Activated naive CD4-positive, alpha-beta T cell (primary cell): ENCODE measurements at places on chromosomes 5 and 9.

- DNase-seq, result no peak
Measured at GRCh38 chr5:142420561-142421227, 95.9 kb upstream of the SPRY4 start.

DNA sequence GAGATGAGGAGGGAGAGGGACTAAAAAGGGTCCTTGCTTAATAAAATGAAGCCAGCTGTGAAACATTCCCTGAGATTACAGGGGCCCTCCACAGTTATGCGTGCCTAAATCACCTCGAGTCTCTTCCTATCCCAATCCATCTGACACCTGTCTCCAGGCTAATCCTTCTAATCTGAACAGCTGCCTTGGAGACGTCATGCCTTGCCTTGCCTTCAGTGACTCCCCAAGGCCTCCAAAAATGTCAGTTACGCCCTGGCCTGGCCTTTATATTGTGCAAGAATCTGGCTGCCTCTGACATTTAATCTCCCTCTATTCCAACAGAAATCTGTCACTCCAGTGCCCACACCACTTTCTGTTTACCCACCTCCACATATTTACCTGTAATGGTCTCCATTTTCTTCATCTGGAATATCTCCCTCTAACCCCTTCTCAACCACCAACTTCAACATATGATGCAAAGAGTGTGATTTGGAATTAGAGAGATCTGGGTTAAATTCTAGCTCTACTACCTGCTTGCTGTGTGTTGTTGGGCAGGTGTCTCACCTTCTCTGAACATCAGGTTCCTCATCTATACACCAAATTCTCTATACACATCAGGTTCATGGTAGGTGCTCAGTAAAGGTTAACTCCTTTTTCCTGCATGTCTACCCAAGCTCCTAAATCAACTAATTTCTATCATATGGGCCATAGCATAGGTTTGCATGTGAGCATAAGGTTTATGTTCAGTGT, 57.9 kb downstream of the PTCD2 start:
- DNase-seq, result no peak

- DNase-seq, result no peak
Measured at GRCh38 chr5:98780390-98780789, 6.9 kb downstream of the RGMB start.

GRCh38 chr5:155562158-155562557, 548.6 kb downstream of the KIF4B start:
- DNase-seq, result no peak

DNA sequence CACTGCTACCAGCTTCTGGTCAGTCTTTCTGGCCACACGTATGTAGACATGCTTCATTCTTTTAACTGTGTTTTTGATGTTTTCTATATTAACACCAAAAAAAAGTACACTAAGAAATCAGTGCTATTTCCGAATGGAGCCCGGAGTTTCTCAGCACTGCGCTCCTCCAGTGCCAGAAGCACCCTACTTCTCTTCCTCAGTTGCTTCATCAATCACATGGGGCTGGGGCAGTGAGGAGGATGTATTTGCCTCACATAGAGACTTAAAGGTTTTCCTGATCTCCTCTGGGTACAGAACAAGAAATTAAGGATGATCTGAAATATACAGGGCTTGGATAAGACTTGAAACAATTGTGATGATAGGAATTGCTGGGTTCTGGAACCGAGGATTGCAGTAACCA, 148.0 kb downstream of the ERCC6L2 start:
- no peak for DNase-seq

GRCh38 chr5:136717917-136718316, 352.6 kb upstream of the TRPC7 start:
- DNase-seq, result no peak

DNA sequence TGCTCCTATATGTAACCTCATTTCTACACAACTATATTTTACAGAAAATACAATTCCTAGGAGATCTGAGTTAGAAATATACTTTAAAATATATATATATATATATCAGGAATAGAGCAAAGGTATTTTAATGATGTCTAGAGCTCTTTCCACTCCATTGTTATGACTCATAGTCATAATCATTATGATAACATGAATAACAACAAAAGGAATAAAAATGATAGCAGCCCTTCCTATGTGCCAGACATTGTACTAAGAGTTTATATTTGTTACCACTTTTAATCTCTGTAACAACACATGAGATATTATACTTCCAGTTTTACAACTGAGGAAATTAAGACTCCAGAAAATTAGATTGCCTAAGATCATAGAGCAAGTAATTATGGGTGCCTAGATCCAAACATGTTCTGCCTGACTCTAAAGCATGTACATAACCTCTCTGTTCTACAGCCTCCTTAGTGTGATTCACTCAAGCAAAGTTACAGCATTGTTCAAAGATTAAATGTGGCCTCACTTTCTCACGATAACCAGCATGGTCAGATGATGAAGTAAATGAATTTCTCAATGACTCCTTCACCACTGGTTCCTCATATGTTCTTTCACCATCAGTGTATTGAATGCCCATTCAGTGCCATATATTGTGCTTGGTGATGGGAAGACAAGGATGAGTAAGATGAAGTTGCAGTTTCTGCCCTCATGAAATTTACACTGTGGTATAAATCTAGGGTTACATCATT, 452.1 kb downstream of the EFNA5 start:
- no peak for DNase-seq

- no peak for DNase-seq
Measured at GRCh38 chr5:31561946-31562345, 29.8 kb downstream of the C5orf22 start.

GRCh38 chr5:51567636-51568035, 184.4 kb downstream of the ISL1 start:
- DNase-seq, result no peak

GRCh38 chr5:109916481-109917153, 226.9 kb downstream of the MAN2A1 start:
- DNase-seq, result no peak

GRCh38 chr5:75461679-75462078, 49.8 kb downstream of the CERT1 start:
- no peak for DNase-seq

GRCh38 chr5:110087829-110088228, 398.1 kb downstream of the MAN2A1 start:
- DNase-seq, result no peak

DNA sequence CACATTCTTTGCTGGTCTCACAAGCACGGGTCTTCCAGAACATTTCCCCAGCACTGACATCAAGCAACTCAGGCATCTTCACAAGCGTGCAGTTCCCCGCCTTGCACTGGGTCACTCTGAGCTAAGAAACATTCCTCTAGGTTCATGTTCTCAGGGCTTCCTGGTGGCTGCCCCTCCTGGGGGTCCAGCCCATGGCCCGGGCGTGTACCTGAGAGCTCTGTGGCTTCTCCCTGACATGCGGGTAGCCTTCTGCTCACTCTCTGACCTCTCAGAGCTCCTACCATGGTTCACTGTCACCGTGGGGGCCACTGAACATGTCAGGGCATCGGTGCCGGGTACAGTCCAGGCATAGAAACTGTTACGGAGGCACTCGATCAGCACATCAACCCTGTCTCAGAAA, 87.5 kb downstream of the OLFM1 start:
- no peak for DNase-seq

DNA sequence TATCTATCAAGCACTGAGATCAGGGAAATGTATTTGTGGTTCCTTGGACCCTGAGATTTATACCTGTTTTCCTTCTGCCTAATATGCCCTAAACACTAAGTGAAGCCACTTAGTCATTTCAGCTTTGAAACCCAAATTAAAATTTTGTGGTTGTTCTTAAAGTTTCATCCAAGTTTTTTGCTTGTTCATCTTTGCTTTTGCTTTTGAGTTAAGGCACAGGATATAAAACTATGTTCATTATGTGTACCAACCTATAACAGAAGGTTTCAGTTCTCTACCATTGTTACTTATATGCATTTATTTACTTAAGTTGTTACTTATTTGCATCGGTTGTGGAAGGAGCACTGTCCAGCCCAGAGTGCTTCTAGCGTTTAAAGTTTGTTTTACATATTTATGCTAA, 382.3 kb downstream of the PTPRD start:
- no peak for DNase-seq

DNA sequence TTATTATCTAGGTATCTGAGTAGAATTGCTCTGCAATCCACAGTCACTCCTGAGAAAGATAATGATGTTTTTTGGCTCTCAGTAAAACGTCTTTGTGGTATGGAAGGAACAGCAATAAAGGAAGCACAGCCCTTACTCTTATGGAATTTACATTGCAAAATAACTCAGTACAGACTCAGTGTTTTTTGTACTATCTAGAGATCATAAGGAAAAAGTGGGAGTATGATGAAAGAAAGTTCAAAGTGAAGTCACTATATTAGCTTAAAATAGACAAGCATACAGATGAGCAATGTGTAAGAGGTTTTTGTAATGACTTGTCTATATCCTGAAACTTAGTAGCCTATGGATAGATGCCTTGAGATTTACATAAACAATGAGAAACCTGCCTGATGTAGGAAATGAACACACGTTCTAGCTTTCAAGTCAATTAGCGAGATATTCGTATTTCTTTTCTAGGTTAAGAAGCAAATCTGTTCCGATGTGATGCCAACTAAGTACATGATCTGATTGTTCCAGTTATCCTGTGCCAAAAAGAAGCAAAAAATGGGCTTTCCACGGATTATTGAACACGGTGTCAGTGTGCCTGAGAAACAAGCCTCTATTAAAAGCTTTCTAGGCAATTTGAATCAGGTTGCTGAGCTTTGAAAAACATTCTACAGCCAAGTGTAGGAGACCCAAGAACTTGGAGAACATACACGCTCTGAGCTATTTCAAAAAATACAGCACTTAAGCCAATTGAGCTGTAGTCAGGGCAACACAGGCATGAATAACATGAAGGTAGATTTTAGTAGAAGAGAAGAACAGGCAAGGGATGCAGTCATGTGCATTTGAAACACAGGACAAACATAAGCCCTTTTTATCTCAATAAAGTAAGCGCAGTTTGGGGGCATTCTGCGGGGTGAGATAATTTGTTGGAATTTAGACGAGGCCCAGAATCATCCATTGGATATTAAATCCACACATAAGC, 86.3 kb upstream of the TAF11L2 start:
- DNase-seq, result no peak

- no peak for DNase-seq
Measured at GRCh38 chr9:126607731-126608130, 6.0 kb upstream of the LMX1B start.

DNA sequence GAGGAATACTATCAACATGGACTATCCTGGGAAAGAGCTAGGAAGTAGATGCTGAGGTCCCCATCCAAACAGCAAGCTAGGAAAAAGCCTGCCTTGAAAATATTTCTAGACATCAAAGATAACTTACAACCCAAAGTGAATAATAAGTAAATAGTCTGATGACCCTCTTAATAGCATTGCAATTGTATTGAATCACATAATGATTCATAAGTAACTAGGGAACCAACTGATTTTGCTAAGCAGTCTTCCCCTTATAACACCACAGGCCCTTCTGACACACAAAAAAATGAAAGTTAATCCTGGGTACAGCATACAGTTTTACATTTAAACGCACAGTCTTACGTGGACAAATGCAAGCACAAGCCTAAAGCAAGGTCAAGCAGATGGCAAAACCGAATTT, 199.3 kb downstream of the RFK start:
- DNase-seq, result no peak

GRCh38 chr5:172185096-172185461, 2.9 kb downstream of the STK10 start:
- no peak for DNase-seq

DNA sequence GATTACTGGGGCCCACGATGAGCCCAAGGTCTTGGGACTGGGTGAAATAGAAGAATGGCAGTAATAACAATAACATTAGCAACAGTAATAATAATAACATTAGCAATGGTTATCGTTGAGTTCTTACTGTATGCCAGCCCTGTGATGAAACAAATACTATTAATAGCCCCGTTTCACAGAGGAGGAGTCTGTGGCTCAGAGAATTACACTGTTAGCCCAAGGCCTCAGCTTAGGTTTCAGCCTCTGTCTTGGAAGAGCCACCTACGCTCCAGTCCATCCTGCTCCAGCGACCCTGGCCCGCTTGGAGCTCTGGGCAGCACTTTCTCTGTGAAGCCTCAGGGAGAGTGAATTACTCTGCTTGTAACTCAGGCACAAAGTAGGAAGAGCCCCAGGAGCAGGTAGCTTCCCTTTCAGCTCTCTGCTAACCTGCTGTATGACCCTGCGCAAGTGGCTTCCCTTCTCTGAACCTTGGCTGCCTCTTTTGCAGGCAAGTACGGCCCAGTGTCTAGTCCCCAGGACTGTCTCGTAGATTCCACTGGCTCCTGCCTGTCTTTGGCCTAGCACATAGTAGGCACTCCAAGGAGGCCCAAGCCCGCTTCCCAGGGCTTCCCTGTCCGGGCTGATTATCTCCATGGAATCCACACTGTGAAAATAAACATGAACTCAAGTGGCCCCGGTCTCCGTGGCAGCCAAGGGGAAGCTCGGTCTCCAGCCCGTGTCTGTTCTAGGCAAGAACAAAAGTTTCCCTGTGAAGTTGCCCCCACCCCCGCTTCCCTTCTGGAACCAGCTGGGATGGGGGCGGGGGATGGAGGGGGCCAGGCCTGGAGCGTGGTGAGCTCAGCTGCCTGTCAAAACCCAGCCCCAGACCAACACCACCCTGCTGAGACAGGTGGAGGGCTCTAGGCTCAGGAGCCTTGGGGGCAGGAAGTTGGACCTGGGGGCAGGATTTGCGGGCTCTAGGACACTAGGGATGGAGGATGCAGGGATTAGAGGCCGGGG, 26.2 kb upstream of the LMX1B start:
- no peak for DNase-seq

GRCh38 chr5:141597394-141597793, 21.4 kb downstream of the DIAPH1 start:
- no peak for DNase-seq

- no peak for DNase-seq
Measured at GRCh38 chr5:145484158-145484557, 351.0 kb downstream of the PRELID2 start.

GRCh38 chr9:18007621-18008020, 428.8 kb downstream of the SH3GL2 start:
- no peak for DNase-seq

- DNase-seq, result no peak
Measured at GRCh38 chr9:133378408-133378962, 2.3 kb downstream of the STKLD1 start.

DNA sequence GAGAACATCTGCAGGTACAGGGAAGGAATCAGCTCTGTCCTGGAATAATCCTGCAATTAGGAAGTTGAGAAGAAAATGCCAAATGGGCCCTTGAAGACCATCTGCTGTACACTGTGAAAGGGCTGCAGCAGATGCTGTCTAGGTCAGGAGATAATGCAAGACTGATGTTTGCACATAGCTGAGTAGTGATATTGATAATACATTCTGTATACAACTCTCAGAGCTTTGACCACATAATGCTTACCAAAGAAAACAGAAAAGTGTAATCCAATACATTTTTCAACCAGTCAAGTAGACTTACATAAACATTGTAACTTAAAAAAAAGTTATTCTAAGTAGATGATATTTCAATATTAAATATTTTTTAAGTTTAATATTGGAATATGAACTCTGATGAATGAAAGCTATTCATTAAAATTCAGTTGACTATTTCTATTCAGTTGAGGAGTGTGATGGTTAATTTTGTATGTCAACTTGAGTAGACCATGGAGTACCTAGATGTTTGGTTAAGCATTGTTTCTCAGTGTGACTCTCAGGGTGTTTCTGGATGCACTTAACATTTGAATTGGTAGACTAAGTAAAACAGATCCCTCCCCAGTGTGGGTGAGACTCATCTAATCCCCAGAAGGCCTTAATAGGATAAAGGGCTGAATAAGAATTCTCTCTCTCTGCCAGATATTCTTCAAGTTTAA, 380.1 kb upstream of the PRR16 start:
- no peak for DNase-seq
